ENCODE measurements at places on chromosomes 7 and 10. TPM values are rescaled to one million over a fixed set of nuclear protein-coding genes. Genes with fewer than 3 reads are reported as not detected.

The TMEM243 gene
- 47.8 TPM for total RNA-seq

The HDAC9 gene
- total RNA-seq, result 1.0 TPM

The CHCHD3 gene
- total RNA-seq, result 51.0 TPM

DNA sequence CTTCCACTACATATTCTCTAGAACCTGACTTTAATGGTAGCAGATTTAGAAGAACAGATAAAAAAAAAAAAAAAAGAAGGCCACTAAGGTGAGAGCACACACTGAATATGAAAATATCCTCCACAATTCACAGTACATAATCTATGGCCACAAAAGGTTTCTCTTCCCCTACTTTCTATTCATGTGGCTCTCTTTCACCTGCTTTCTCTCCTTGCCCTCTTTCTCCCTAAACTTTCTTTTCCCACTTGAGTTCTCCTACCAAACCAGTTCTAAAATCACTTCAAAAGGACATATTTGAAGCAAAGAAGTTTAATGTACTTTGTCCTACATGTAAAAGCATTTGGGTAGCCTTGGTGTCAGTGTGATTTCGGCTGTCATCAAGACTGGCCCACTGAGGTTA is 18.5 kb upstream of the DLX6 start:
- peaks cover 52% of the 10 kb centered on the region for H3K27me3 ChIP-seq
- no peaks in the 10 kb centered on the region for H3K4me1 ChIP-seq
- H3K36me3 ChIP-seq, result no peaks in the 10 kb centered on the region
- H3K27ac ChIP-seq, result no peak overlapping the region

DNA sequence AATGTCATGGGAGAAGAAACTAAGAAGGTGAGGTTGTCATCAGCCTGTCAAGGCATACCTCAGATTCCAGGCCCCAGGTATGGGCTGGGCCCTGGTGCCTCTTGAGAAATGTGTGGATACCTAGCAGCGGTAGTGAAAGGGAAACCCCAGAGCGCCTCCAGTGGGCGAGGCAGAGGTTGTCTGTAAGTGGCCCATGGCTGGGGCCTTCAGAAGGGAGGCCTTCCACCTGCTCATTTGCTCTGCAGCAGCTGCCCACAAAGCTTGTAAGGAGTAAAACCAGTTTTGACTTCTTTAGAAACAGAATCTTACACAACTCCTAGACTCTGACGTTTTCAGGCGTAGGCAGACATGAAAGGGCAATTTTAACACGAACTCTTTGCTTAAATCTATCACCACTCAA is 509.9 kb downstream of the PARD3 start:
- no peaks in the 10 kb centered on the region for H3K36me3 ChIP-seq
- H3K27me3 ChIP-seq, result no peaks in the 10 kb centered on the region
- no peaks in the 10 kb centered on the region for H3K4me1 ChIP-seq
- H3K27ac ChIP-seq, result no peak overlapping the region

- no peak for DNase-seq
- no peaks in the 10 kb centered on the region for H3K36me3 ChIP-seq
- H3K4me3 ChIP-seq, result no peak overlapping the region
- H3K4me1 ChIP-seq, result no peaks in the 10 kb centered on the region
These were observed 414.5 kb downstream of the REEP3 start for GRCh38 chr10:63935705-63936104.
